ENCODE measurements at places on chromosomes 1 and 21.
A peak's percentile ranks its signal among the peaks of the same experiment; 100 is the strongest.

GRCh38 chr1:157156058-157156541 lies 17.9 kb upstream of the ETV3 start:
- peak; percentile 84 for DNase-seq

DNA sequence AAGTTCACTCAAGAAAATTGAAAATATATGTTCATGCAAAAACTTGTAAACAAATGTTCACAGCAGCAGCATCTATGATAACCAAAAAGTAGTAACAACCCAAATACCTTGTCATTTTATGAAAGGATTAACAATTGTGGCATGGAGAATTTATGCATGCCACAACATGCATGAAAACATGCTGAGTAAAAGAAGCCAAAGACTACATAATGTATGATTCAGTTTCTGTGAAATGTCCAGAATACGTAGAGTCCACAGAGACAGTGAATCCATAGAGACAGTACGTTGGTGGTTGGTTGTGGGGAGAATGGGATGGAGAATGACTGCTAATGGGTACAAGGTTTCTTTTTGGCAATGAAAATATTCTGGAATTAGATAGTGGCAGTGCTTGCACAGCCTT lies 148.7 kb downstream of the MAST2 start:
- no peak for DNase-seq

DNA sequence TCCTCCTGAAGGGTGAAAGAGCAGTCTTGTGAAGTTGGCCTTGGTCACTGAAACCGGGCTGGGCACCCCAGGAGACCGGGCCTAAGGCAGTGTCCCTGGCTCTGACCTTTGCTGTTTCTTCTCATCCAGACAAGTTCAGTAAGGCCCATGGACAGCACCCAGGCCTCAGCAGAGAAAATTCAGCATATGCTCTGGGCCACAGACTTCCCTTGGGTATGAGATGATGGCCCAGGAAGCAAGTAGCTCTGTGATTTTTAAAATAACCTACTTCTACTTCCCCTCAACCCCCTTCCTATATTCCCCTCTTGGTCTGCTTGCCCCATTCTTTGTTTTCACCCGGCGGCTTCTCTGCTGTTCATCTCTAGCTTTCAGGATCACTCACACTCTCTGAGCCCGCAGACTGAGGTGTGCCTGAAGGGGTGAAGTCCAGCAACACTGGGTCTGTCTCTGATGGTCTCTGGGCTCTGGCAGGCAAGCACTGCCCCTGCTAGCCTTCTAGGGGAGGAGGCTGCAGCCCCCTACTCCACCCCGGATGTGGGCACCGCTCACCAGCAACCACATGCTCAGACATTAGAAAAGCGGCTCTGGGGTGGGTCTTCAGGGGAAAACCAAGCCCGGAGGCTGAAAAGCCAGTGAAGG lies 2.9 kb upstream of the GPR25 start:
- DNase-seq = peak; percentile 79

DNA sequence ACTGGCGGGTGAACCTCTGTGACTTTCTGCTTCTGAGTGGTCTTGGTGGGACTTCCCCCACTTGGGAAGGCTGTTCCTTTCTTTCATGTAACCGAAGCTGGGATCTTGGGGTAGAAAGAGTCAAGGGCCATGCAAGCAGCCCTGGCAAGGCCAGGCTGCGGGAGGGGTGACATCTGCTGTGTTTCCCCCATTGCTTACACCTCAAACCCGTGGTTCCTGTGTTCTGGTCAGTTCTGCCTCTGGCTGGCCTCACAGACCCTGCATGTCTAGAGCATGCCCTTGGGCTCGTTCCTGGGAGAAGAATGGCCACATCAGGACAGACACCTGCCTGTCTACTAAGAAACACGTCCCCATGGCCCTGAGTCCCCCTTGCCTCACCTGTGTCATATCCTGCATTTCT lies 207.7 kb downstream of the DYRK1A start:
- DNase-seq = no peak

DNA sequence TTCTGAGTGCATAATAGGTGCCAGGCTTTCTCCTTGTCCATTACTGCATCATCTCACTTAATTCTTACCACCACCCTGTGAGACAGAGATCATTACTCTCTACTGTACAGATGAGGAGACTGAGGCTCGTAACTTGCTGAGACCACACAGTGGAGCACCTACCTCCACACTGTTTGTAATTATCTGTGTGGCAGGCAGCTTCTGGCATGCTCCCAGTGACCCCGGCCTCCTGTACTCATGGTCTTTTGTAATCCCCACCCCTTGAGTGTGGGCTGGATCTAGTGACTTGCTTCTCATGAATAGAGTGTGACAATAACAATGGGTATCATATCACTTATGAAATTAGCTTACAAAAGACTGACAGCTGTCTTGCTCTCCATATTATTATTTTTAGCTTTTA lies 407.3 kb downstream of the MATN1 start:
- DNase-seq = no peak

DNA sequence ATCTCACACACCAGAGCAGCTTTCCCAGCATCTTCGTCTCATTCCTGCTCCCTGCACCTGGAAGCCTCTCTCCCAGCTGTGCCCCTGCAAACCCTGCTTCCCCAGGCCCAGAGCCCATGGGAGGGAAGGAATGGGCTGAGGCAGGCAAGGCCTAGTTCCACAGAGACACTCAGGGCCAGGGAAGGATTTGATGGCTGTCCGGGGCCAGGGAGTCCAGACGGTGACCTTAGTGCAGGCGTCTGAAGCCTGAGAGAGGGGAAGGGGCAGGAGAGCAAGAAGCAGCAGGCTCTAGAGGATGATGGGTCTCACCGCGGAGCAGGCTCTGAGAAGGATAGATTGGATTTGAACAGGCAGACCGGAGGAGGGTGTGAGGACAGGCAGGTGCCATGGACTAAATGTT lies 22.2 kb upstream of the TNNI1 start:
- DNase-seq = no peak

All from NB4 (cell line).